ENCODE measurements at places on chromosomes 1 and 21.

- no peak for DNase-seq
These were observed 115.7 kb downstream of the GRIK3 start for GRCh38 chr1:36918604-36919003.

- DNase-seq: no peak
These were observed 127.9 kb downstream of the CLIC6 start for GRCh38 chr21:34796518-34797200.

DNA sequence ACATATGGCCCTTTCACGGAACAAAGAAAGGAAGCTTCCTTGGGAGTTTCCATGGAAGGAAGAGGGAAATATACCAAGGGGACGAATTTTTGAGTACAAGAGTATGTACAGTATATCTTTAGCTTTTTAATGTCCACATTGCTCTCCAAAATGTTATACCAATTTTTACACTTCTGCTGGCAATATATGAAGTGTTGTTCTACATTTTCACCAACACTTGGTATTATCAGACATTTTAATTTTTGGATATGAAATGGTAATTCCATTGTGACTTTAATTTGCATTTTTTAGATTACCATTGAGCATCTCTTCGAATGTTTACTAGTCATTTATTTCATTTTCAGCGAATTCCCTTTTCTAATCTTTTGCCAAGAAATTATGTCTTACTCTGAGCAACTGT is 5.5 kb upstream of the VPS45 start:
- no peak for DNase-seq

DNA sequence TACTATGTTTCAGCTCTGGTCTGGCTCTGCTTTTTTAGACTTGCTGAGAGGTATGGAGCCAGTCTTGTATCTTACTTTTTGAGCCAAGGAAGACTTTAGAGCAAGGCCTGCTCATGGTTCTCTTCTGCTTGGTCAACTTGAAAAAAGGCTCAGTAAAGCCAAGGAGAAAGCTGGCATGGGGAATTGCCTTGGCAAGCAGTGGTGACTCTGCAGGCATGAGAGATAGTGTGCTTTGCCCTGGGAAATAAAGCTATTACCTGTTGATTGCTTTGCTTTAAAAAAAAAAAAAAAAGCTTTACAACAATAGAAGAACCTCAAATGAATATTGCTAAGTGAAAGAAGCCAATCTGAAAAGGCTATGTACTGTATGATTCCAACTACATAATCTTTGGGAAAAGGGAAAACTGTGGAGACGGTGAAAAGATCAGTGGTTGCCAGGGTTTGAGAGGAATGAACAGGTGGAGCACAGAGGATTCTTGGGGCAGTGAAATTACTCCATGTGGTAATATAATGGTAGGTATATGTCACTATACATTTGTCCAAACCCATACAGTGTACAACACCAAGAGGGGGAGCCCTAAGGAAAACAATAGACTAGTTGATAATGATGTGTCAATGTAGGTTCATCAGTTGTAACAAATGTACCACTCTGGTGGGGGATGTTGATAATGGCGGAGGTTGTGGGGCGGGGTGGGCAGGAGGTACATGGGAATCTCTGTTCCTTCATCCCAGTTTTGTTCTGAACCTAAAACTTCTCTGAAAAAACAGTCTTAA is 87.6 kb downstream of the HMCN1 start:
- no peak for DNase-seq

DNA sequence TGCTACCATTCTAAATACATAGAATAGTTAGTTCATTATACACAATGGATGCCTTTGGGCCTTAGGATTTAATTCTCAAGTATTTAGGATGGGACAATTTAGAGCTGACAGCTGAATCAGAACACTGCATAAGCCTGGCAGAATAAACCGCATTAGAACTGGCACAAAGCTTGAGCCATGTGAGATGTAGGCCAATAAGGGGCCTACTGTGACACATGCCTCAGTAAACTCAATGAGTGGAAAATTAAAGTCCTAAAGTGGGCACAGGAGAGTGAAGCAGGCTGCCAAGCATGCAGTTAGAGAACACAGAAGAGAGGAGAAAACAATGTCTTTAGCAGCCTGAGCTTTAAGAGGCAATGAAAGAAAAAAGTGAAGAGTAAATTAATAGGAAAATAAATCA is 24.3 kb downstream of the SCYL3 start:
- no peak for DNase-seq

GRCh38 chr1:116873680-116874271 is 35.9 kb upstream of the PTGFRN start:
- DNase-seq: no peak

GRCh38 chr1:36397083-36397377 is 678 bp downstream of the LSM10 start:
- no peak for DNase-seq

- no peak for DNase-seq
These were observed 89.7 kb downstream of the BCAR3 start for GRCh38 chr1:93591676-93592550.

Data from Right ventricle myocardium inferior (tissue), 1 donor.